ENCODE measurements at places on chromosomes 5 and 9.

- DNase-seq: no peak
These were observed 30.0 kb downstream of the DNAJC21 start for GRCh38 chr5:34959323-34959722.

- no peak for DNase-seq
These were observed 162.9 kb upstream of the NMUR2 start for GRCh38 chr5:152568016-152568415.

DNA sequence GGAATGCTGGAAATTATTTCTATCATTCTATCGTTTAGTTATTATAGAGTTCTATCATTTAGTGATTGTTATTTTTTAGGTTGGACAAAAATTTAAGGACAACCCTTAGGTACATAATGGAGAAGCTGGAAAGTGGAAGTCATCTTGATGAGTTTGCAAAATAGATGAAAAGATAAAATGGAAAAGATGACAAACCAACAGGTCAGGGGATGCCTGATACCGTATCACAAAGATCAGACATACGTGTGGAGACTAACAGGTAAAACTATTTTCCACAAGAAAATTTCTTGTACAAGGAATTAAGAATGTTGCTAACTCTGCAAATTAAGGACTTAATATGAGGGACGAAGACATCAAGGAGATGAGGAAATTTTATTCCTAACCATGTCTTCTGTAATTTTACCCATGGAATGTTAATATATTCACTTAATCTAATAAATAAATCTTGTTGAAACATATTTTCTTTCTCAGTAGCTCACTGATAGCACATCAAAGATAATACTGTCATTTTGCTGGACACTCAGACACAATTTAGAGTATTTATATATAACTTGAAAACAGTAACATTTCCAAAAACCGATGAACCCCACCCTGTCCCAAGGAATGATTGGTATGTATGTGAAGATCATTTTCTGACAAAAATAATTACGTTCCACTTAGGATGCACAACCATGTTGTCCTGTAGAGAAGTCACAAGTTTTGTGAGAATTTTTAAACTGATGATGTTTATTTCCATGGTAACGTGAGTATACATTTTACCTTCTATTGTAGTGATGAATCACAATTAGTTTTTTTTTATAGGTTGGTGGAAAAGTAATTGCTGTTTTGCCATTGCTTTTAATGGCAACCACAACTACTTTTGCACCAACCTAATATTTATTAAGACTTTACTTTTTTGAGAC is 2.6 kb downstream of the LURAP1L start:
- DNase-seq: no peak

- DNase-seq: peak; percentile 84
These were observed 42.4 kb downstream of the CWC27 start for GRCh38 chr5:64811050-64811640.

DNA sequence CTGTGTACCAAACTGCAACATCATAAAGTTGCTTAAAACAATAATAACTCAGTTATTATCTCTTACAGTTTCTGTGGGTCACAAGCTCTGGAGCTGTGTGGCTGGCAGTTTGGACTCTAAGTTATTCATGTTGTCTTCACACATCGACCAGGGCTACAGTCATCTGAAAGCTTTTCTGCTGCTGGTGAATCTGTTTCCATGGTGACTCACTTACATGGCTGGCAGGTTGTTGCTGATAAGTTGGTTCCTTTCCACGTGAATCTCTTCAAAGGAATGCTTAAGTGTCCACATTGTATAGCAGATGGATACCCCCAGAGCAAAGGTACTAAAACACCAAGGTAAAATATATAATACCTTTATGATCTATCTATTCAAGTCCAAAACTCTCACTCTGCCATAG is 44.8 kb upstream of the CYLC2 start:
- DNase-seq: no peak

DNA sequence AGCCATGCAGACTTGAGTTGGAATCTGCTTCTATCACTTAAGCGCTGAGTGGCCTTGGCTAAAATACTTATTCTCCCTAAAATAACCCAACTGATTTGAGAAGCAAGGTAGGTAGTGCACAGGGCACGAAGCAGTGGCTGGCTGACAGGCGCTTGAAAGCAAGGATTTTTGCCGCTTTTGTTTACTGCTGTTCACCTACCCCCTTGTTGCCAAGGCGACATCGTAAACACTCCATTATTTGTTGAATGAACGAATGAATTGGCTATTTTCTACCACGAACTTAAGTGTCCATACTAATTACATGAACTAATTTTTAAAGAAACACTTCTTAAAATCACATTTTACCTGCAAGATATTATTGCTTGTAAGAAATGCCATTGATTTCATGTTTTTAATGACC is 98.0 kb downstream of the ANKH start:
- no peak for DNase-seq

DNA sequence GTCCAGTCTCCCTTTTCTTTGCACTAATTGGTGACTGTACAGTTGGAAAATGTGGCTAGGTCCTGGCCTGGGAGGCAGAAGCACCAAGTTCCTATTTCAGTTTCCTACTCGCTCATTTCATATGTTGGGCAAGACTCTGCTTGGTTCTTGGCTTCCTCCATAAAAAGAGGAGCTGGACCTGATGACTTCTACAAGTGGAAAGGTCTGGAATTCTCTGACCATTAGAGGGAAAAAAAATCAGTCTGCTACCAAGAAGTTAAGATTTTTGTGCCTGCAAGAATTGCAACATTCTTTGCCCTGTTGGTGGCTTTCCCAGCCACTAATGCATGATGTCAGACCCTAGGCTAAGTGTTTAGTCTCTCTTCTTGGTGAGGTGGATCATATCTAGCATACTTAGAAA is 91.5 kb downstream of the WDR41 start:
- DNase-seq: no peak

DNA sequence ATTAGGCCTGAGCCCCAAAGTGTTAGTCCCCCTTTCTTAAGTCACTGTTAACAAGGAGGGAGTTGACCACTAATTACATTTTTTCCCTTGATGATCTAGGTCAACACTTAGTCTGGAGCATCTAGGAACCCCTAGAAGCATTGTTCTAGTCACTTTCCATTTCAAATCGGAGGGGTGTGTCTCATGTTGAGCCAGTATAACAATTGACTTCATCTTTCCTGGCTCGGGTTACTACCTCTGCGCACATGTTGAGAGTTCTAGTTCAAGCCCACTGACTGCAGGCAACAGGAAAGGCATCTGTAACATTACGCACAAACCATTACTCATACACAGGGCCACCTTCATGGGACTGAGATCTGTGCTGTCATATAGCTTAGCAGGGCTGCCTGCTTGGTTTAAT is 164.9 kb downstream of the NTRK2 start:
- DNase-seq: no peak

GRCh38 chr9:4243877-4244812 is 55.7 kb downstream of the GLIS3 start:
- DNase-seq: peak; percentile 51

GRCh38 chr5:164784230-164784629 is 1278.8 kb downstream of the MAT2B start:
- DNase-seq: no peak

- DNase-seq: no peak
These were observed 105.2 kb upstream of the CACNA1B start for GRCh38 chr9:137772281-137772873.

DNA sequence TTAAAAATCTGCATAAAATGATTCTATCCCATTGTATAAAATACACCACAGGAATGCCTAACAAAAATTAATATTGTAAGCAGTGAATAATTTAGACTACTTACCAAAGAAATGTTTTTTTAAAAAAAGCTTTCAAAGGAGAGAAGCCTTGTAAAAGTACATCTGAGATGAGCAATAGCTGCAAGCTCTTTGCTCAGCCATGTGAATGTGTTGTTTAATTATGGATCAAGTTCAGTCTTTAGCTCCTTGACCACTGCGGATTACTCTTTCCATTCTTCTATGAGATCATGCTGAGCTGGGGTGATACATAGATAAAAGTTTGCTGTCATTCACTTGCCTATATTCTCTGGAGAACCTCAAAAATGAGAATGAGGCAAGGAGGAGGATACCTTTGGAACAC is 782.4 kb upstream of the ZNF608 start:
- no peak for DNase-seq

DNA sequence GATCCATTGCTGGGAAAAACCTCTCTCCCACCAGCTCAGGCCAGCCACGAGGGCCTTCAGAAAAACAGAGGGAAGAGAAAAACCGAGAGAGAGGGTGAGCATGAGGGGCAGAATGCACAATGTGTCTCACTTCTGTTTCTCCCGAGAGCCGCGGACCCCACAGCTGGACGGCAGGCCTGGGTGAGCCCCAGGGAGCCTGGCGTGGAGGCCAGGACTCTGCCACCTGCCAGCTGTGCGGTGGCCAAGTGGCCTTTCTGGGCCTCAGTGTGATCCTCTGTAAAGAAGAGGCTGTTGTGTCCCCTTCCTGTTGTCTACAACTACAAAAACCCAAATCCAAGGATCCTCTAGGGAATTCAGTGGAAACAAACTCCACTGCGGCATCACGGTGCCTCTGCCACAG is 179.3 kb downstream of the PAX5 start:
- DNase-seq: no peak

GRCh38 chr9:115170358-115171073 is 52.6 kb upstream of the TNC start:
- DNase-seq: peak; percentile 27

GRCh38 chr9:75974016-75974766 is 83.7 kb downstream of the PCSK5 start:
- DNase-seq: no peak

DNA sequence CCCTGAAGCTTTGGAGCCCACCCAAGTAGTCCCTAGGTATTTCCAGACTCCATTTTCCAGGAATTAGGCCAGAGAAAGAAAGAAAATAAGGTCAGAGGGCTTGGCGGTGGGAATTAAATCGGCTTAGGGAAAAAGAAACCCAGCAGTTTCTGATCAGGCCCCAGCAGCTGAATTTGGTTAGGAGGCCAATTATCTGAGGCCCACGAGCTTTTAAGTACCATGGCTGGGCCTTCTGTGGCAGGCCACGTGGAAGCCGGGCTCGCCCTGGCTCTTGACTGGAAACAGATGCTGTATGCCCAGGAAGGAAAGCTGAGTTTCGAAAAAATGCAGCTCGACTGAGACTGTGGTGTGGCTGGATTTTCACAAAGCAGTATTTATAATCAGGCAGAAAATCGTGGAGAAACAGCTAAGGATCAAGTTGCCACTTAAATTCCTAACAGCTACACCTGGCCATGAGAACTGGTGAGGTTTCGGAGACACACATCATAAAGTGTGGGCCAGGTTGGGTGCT is 75.1 kb upstream of the PANK3 start:
- DNase-seq: no peak

- DNase-seq: no peak
These were observed 297.9 kb downstream of the EFNA5 start for GRCh38 chr5:107372723-107373450.

DNA sequence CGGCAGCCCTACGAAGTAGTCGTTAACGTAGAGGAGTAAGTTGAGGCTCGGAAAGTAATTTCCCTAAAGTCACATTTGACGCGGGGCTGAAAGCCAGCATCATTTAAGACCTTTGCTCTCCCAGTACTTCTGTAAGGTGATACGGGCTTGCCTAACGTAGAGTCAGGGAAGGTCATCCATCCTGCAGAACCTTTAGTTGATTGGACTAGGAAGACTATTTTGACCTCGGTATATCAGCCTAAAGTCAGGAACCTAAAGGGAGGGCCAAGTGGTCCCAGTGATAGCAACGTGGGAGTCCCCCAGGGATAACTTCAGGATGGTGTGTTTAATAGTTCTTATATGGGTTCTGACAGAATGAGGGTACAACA is 657 bp downstream of the NUP214 start:
- no peak for DNase-seq

DNA sequence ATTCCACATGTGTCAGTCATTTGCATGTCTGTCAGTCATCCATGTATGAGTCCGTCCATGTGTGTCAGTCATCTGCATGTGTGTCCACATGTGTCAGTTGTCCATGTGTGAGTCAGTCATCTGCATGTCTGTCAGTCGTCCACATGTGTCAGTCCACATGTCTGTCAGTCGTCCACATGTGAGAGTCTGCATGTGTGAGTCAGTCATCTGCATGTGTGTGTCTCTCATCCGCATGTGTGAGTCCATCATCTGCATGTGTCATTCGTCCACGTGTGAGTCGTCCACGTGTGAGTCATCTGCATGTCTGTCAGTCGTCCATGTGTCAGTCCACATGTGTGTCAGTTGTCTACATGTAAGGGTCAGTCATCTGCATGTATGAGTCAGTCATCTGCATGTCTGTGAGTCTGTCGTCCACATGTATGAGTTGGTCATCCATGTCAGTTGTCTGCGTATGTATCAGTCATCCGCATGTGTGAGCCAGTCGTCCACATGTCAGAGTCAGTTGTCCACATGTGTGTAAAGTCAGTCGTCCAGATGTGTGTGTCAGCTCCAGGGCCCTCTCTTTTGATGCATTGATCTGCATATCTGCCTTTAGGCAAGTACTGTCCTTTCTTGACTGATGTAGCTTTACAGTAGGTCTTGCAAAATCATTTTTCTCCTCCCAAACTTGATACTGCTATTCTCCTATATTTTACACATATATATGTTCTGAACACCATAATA is 72.5 kb upstream of the CACNA1B start:
- peak; percentile 28 for DNase-seq

All from lung microvascular endothelial cell (primary cell).